ENCODE measurements at places on chromosomes 3 and 15.

DNA sequence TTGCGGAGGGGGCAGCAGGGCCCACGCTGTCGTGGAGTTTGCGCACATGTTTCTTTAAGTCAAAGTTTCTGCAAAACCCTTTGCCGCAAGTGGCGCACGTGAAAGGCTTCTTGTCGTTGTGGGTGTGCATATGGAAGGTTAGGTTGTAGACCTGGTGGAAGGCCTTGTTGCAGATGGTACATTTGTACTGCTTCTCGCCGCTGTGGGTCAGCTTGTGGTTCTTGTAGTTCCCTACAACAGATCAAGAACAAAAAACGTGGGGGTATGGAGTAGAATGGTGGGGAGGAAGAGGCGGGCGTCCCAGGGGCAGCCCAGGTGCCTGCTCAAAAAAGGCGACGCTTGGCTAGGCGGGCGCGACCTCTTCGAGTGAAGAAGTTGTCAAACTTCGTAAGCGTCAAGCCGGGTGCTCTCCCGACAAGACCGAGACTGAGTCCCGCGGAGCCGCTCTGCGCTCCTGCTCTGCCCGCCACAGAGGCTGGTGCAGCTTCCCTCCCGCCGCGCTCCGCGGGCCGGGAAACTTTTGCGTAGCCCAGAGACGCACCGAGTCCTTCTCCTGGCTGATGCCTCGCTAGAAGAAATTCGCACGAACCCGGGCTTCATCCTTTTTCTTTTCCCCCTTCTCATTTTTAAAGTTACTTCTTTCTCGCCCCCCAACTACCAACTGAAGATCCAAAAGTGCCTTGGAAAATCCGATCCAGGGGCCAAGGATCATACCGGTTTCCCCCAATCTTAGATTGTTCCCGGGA lies 3.1 kb downstream of the FEZF2 start:
- DNase-seq: no peak

GRCh38 chr3:68017069-68017468 lies 362.7 kb upstream of the SUCLG2 start:
- peak; percentile 4 for DNase-seq

DNA sequence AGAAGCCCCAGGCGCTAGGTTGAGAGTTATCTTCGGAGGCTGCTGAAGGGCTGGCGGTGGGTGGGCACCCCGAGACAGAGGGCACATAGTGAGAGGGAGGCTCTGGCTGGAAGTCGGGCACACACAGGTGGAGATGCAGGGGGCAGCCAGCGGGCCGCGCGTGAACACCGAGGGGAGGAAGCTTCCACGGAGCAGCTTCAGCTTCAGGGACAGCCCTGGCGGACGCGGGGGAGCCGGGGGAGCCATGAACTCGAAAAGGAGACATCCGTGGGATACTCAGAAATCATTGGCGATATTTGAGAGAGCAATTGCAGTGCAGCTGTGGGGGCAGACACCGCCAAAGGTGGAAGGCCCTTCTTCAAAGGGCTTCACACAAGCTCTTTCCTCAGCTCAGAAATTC lies 204.6 kb downstream of the ATP10A start:
- no peak for DNase-seq

GRCh38 chr3:129120254-129121004 lies 1.2 kb downstream of the RAB43 start:
- DNase-seq: peak; percentile 93

- no peak for DNase-seq
Measured at GRCh38 chr3:157452097-157452496, 15.4 kb downstream of the PTX3 start.

Measured in left colon (tissue), 2 donors.